ENCODE measurements at places on chromosomes 5 and 9.

- no peak for DNase-seq
Observed at GRCh38 chr9:87836951-87837705, 45.5 kb upstream of the SPATA31E1 start.

GRCh38 chr5:125421006-125421405, 674.6 kb upstream of the ZNF608 start:
- no peak for DNase-seq

DNA sequence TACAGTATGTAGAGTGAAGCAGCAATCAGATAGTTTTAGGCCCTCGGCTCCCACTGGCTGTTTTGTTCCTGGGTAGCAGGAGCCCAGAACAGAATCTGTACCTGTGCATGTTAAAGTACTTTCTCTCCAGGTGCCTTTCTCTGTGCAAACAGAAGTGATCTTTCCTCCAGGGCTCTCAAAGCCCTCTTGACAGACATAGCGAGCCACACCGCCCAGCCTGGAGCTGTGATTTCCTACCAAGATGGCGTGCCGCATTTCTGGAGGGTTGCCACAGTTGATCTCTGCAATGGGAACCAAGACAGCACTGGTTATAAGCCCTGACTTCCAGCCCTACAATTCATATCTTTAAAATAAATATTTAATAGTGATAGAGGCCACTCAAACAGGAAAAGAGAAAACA, 50.9 kb downstream of the SUSD1 start:
- no peak for DNase-seq

DNA sequence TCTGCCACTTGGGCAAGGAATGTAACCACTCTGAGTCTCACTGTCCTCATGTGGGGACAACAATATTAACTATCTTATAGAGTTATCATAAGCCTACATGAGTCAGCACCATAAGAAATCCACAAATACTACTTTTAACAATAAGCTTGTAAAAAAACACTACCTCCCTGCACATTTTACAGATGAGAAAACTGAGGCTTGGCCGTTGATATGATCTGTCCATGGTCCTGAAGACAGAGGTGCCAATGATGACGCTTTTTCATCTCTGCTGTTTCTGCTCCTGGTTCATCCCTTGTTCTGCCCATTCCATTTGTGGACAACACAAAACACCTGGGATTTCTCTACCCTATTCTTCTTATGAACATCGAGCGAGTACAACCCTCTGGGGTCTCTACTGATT, 23.4 kb upstream of the STRBP start:
- DNase-seq, result no peak

GRCh38 chr5:125113328-125113727, 366.9 kb upstream of the ZNF608 start:
- no peak for DNase-seq

Data from stimulated activated CD4-positive, alpha-beta T cell treated with anti-CD3 and anti-CD28 coated beads, Interleukin-2, amount 100 ng/mL, for 4 hours (primary cell).